ENCODE measurements at places on chromosomes 2 and 18. TPM values are rescaled to one million over a fixed set of nuclear protein-coding genes. Genes with fewer than 3 reads are reported as not detected.

POTEI gene
- not detected for total RNA-seq

LHCGR gene
- not detected for total RNA-seq

TUBB8B gene
- total RNA-seq: not detected

LYG2 gene
- total RNA-seq: not detected

SLC19A3 gene
- not detected for total RNA-seq

- DNase-seq: peak; percentile 38
Observed at GRCh38 chr2:143629340-143629739, 500.1 kb downstream of the ARHGAP15 start.

DNA sequence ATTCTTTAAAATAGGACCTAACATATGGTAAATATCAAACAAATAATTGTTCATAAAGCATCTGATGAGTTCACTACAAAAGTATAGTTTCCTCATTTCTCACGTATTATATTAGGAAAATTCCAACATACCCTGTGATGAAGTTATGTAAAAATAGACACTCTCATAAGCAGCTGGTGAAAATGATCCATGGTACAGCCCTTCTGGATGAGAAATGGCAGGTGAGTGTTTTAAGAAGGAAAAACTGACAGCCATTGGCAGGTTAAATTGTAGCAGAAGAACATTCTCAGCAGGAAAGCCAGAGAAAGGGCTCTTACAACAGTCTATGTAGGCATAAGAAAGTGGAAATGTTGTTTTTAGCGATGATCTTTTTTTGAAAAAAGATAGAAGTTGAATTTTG is 706.5 kb upstream of the FSHR start:
- DNase-seq: no peak

DNA sequence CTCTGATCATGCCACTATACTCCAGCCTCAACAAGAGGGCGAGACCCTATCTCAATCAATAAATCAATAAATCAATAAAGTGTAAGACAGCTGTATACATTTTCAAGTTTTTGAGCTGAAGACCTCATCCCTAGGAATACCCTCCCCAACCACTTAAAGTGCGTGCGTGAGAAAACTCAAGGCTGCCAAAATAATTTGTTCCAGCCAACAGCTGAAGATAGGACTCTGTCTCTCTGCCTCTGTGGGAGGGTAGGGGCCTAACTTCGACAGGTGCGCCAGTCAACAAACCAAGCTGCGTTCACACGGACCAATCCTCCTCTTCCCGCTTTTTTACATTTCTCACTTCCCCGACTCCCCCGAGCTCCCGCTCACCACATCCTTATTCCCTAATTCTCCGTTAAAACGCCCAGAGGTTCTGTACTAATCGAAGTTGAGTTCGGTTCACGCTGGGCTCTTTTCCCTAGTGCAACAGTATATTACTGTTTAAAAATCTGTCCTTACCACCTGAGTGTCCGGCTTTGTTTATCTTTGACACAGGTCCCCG is 618 bp downstream of the POLR2D start:
- peak; percentile 28 for DNase-seq

DNA sequence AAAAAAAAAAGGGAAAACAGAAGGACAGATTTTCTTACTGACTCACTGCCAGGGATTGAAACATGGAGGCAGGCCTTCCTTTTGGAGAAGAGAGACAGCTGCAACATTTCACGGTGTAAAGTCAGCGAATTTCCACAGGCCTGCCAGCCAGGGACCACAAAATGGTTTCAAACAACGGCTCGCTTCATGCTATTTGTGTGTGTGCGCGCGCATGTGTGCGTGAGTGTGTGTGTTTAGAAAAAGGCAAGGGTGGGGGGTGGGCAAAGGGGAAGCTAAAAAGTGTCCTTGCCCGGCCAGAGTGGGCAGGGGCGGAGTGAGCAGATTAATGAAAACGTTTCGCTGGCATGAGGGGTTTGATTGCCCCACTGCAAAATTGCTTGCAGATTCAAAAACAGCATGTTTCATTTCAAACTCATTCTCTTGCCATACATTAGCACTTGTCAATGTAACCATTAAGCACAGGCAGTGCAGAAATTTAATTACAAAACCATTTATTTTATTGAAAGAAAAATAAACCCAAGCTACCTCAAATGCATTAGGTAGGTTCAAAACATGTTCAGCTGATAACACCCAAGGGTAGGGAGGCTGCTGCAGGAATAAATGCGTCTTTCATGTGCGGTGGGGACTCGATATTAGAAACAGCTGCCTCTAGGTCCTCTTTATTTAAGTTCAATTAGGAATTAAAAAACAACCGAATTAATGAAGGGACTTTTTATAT is 182.1 kb upstream of the SIX2 start:
- DNase-seq: no peak

DNA sequence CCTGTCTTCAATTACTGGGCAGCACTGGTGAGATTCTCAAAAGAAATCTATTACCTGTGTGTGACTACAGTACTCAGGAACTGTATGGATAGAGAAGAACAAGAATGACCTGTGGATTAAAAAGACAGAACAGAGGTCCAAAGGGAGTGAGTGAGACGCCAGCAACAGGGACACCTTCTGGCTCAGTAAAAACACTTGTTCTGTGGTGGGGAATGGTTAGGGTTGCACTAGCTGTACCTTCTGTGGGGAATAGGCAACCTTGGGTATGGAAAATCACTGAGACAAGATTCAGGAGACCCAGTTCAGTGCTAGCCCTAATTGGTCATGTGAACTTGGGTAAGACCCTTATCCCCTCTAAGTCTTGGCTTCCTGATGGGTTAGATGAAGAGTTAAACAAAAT is 986.0 kb downstream of the TSN start:
- DNase-seq: no peak

Data from M059J (cell line).